ENCODE measurements at places on chromosomes 11 and 22.

GRCh38 chr11:109783840-109784239, 309.4 kb upstream of the ZC3H12C start:
- no peak for DNase-seq

- no peak for DNase-seq
Measured at GRCh38 chr22:49999946-50000586, 12.5 kb downstream of the IL17REL start.

DNA sequence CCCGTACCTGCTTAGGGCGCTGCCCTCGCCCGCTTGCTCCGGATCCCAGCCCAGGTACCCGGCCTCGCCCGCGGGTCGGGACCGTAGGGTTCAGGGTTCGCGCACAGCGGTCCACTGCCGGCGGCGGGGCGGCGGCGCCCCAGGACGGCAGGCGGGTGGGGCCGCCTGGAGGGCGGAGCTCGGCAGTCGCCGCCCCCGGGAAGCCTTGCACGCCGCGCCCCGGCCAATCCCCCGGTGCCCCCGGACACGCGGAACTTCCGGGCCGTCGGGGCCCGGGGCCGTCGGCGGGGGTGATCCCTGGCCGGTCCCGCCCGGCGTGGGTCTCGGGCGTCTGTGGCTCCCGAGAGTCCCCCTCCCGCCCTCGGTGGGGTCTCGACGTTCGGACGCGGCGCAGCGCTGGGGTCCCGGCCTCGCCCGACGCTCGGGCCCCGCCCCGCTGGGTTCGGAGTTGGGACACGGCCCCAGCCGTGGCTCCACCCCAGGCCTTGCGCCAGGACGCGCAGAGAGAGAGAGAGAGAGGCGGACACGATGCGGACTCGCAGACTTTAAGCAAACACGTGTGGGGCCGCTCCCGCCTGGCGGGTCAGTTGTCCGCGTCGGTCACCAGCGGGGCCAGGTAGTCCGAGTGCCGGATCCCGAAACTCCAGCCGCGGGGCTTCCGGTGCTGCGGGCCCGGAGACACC, at the start of gene TYMP:
TYMP (minus strand) TSS at position 116 of the 683 bp plus-strand sequence. CDS start 303 bp downstream, outside the sequence.
- peak; percentile 87 for DNase-seq

- no peak for DNase-seq
Measured at GRCh38 chr11:78651923-78652842, 77.5 kb upstream of the NARS2 start.

DNA sequence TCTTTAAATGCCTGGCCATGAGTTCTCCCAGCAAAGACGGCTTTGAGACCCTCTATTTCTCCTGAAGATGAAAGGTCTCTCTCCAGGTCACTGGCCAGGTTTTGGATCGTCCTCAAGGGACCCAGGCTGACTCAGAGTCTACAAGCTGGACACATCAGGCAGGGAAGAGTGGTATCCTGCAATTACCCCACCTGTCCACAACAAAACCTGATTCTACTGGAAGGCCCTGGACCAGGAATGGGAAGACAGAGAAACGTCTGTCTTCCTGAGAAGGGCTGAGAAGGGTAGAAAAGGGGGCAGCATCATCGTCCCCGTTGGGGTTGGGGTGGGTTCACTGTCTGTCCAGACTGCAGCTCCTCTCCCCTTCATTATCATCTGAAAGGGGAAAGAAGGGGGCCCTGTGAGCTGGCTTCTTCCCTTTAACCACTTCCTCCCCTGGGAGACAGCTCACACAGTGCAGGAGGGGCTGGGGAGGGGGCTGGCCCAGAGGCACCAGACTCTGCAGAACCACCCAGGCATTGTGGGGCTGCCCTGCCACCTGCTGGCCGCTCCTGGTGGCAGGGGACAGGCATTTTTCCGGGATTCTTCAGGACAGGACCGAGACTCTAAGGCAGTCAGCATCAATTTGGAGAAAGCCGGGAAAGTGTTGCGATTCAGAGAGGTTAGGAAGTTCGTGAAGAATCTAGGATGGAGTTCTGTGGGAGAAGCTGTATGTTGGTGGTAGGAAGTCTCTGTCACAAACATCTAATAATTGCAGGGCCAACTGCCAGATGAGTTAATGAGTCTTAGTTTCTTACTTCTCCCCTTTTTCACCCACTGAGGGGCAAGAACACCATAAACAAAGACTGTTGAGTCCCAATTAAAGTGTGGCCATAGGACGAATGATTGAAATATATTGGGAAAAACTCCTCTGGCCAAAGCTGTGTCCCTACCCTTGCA, 57.6 kb downstream of the SYN3 start:
- DNase-seq, result peak; percentile 75

- DNase-seq, result no peak
Measured at GRCh38 chr22:47139790-47140119, 377.3 kb downstream of the TBC1D22A start.

GRCh38 chr22:19742160-19743066, 18.2 kb upstream of the TBX1 start:
- no peak for DNase-seq

Measured in foreskin fibroblast (primary cell).